Lower leg skin (tissue), 4 donors: ENCODE measurements at places on chromosomes 16 and 17. TPM values are rescaled to one million over a fixed set of nuclear protein-coding genes. Genes with fewer than 3 reads are reported as not detected.

The TP53TG3C gene
- not detected for total RNA-seq

The RAB37 gene
- total RNA-seq, result not detected

- DNase-seq, result peak; percentile 43
Measured at GRCh38 chr17:64262198-64262999, 661 bp downstream of the TEX2 start.

GRCh38 chr16:80463751-80464495, 76.9 kb upstream of the DYNLRB2 start:
- no peak for DNase-seq

GRCh38 chr16:88681709-88682451, 4.4 kb downstream of the SNAI3 start:
- DNase-seq, result peak; percentile 57

GRCh38 chr17:77733576-77734296, 224.8 kb upstream of the TNRC6C start:
- DNase-seq, result no peak

GRCh38 chr16:760065-760464, 469 bp upstream of the MSLN start:
- DNase-seq, result no peak

- DNase-seq, result no peak
Measured at GRCh38 chr17:63774969-63775265, 947 bp downstream of the DDX42 start.
